Left forelimb (tissue), 1 donor: ENCODE measurements at places on chromosomes 13 and 19.

GRCh38 chr19:49488046-49488862 lies 846 bp downstream of the RPL13A start:
- DNase-seq, result no peak

- DNase-seq, result no peak
Measured at GRCh38 chr19:10922638-10923014, 5.8 kb downstream of the YIPF2 start.

DNA sequence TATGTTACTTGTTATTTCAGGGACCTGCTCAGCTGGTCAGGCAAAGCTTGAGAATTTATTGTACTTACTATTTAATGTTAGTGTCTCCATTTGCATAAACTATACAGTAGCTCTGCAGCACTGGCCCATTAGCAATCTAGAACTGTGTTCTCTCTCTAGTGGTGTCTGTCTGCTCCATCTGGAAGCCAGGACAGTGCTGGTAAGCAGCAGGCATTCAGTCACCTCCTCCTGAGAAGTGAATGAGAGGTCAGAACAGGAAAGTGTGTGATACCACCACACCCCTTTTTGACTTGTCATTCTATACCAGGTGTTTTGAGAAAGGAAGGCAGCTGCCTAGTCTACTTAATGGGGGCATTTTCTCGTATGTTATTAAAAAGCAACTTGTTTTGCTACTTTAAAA lies 3.9 kb downstream of the COG3 start:
- DNase-seq, result no peak

GRCh38 chr13:108003626-108004025 lies 211.7 kb downstream of the LIG4 start:
- DNase-seq, result no peak

DNA sequence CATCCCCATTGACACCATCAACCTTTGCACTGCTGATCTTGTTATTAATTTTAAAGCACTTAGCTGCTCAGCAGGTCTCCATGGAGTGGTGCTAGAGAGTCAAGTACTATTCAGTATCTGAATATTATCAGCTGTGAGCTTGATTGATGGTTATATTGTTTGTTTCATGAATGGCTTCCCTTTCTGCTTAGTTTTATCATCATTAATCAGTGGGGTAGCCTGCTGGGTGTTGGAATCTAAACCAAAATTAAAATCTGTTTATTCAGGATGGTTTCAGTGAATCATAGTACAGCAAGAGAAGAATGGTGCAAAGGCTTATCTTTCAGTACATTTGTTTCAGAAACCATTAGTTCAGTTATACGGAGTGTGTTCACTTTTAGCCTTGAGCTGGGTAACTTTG lies 42.5 kb upstream of the SCEL start:
- DNase-seq, result no peak

GRCh38 chr13:74204602-74205312 lies 70.6 kb upstream of the KLF12 start:
- DNase-seq, result no peak

- DNase-seq, result peak; percentile 80
Measured at GRCh38 chr13:19959831-19960652, 1.5 kb downstream of the ZMYM2 start.

- DNase-seq, result no peak
Measured at GRCh38 chr13:108439556-108439955, 170.0 kb downstream of the TNFSF13B start.

DNA sequence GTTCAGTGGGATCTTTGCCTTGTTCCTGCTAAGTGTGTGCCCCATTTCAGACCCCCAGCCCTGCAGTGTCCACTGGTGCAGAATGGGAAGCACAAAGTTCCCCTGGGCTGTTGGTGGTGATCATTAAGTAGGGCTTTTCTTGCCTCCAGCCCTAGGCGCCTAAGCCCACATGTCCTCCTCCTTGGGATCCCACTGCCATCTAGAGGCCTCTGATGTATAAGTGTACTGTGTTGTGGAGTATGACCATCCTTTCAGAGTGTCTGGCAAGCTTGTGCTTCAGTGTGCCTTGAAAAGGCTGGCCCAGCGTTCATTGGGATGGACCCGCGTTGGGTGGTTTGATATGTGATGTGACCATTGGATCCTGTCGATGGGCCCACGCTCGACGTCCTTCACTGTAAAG lies 71.2 kb downstream of the WASF3 start:
- DNase-seq, result no peak

DNA sequence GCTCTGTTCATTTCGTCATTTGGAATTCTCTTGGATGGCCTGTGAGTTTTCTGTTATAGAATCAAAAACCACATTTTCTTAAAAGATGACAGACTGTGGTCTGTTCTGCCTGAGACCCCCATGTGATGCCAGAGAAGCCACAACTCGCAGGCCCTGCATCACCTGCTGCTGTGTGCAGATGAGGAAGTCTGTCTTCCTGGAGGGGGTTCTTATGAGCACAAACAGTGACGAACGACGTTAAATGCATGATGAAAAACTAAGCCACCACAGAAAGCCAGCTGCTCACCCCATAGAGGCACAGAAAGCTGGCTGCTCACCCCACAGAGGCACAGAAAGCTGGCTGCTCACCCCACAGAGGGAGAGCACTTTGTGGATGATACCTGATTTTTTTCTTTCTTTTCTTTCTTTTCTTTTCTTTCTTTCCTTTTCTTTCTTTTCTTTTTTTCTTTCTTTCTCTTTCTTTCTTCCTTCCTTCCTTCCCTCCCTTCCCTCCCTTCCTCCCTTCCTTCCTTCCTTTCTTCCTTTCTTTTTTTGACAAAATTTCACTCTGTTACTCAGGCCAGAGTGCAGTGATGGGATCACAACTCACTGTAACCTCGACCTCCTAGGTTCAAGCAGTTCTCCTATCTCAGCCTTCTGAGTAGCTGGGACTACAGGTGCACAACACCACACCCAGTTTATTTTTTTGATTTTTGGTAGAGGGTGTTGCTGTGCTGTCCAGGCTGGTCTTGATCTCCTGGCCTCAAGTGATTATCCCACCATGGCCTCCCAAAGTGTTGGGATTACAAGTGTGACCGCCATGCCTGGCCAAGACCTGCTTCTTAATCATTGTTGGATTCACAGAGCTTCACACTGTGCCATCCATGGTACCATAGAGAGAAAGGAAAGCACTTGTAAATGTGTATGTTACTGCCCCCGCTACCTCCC lies 1191.4 kb downstream of the UQCRFS1 start:
- no peak for DNase-seq

DNA sequence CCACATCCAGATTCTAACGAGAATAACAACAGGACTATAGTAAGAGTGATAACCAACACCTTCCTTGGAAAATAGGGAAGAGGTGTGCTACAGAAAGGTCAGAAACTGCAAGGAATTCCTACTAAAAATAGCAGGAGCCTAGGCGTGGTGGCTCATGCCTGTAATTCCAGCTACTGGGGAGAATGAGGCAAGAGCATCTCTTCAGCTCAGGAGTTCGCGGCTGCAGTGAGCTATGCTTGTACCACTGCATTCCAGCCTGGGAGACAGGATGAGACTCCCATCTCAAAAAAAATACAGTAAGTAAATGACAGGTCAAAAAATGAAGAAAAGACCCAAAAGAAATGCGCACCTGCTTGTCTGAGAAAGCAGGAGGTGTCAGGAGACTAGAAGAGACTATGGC lies 101.5 kb upstream of the TSHZ3 start:
- DNase-seq, result no peak

DNA sequence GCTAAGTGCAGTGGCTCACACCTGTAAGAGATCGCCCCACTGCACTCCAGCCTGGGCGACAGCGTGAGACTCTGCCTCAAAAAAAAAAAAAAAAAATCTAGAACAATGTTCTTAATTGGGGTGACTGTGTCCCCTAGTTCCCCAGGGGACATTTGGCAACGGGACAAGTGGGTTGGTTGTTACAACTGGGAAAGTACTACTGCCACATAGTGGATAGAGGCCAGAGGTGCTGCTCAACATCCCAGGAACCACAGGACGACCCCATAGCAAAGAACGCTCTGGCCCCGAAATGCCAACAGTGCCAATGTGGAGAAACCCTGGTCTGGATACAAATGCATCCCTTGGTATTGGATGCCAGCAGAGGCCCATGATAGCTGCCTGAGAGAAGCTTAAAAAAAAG lies 11.8 kb downstream of the NLRP12 start:
- DNase-seq, result no peak

DNA sequence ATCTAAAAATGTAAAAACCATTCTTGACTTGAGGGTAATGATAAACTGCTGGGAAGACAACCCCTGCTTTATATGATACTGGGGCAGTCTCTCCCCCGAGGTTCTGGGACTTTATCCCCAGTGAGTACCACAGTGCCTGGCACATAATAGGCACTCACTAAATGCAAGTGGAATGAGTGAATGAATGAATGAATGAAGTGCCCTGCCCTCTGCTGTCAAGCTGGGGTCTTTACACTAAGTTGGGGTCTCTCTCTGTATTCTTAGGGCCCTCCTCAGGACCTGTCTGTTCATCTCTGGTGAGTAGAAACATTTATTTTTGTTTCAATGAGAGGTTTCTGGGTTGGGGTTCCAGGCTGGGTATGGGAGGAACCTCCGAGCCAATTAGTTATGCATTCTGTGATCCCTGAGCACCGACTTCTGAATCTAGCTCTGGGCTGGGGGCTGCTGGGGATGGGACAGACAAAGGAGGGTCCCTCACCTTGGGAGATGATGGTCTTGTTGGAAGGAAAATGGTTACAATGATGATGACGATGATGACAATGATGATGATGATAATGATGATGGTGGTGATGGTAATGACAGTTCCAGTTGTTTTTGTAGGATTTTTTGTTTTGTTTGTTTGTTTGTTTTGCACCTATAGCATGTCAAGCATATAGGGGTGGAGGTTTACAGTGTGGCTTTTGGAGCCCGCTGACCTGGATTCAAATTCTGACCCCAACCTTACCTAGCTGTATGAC lies 44.3 kb upstream of the ADGRE1 start:
- DNase-seq, result no peak

DNA sequence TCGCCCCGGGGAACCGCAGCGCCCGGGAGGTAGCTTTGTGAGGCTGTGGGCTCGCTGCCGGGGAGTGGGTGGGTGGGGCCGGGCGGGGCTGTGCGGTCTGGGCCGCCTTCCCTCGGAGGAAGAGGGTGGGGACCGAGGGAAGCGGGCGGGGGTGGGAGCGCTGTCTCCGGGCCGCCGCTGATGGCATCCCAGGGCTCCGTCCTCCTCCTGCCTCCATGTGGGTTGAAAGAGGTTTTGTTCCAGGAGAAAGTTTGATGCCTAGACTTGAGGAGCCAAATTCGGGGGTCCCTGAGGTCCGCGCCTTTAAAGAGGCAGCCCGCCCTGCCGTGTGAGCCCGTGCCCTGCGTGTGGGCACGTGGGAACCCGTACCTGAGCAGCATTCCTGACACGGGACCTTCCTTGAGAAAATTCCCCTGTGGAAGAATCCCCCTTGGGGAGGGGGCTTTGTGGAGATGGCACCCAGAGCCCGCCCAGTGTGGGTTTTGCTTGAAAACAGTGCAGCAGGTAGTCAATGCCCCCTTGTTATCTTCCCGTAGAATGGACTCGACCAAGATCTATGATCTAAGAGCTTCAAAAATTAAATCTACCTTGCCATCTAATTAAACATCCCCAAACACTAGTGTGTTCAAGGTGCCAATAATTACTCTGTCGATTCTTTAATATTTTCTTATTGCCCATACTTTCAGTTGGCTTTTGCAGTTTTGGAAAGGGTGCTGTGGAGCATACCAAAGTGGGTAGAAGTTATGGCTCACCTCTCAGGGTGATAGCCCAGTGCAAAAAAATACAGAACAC lies 107.8 kb downstream of the RXFP2 start:
- DNase-seq, result no peak

DNA sequence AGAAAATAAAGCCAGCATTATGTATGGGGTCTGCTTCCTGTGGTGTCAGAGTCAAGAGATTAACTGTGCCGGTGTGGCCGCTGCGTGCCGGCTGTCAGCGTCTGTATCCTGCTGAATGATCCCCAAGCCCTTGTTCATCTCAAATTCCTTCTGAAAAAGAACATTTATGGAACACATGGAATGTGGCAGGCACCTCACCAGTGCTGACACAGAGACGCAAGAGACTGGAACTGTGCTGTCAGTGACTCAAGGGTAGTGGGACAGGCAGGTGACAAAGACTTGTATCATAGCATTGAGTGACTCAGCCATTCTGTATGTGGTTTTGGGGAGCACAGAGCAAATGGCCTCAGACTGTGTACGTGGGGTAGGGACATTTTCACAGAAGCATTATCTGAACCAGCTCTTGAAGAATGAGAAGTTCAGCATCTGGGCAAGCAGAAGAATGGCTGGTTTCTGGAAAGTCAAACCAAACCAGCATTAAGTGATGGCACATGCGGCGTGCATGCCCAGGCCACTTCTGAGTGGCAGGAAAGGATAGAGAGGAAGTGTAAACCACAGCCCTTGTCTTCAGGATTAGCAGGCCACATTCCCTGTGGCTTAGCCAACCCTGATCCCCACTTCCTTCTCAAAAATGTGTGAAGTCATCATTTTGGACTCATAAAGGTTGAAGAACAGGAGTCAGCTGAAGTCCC lies 54.0 kb upstream of the IRS2 start:
- no peak for DNase-seq

DNA sequence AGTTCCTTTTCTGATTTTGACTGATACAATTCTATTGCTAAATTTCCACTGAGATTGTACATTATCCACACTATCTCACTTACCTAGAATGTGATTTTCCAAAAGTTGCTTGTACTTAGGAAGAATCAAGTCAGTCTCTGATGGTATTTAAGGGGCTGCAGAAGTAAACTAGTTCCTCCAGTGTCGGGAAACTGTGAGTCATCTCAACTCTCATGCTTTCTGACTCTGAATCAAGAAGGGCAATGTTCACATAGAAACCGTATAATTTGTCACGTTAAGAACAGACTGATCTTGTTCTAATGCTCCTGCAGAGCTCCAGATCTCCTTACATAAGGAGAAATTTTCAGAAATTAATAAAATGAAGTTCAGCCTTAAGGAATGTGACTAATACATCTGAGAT lies 369.3 kb downstream of the KLF5 start:
- no peak for DNase-seq

DNA sequence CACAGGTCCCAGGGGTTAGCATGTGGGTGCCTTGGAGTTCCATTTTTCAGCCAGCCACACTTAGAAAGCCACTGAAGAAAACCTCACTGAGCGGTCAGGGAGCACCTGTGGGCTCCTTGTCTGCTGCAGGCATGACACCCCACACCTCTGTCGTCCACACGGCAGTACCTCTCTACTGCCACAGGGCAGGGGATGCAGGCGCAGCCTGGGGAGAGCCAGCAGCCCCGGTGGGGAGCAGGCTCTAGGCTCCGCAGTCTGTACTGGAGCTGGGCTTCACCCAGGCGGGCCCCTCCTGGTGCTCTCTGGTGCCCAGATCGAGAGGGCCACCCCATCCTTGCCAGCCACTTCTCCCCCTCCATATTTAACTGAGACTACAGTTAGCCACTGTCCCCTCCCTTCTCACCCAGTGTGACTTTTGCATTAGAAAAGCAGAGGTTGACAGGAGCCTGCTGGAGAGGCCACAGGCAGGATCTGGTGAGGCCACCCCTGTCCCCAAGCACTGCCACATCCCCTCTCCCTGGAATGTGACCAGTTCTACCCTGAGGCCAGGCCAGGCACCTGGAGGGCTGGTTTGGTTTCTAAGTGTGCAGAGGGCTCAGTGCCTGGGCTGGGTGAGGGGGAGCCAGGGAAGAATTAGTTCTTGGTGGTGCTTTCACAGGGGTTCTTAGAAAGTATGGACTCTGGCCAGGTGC lies 104.4 kb downstream of the KDM4B start:
- no peak for DNase-seq

GRCh38 chr13:71786875-71787274 lies 80.1 kb downstream of the DACH1 start:
- DNase-seq, result no peak

- DNase-seq, result no peak
Measured at GRCh38 chr13:114157869-114158495, 21.1 kb upstream of the CFAP97D2 start.
